COR-L47 (cell line): ENCODE measurements at places on chromosomes 11 and 22.

DNA sequence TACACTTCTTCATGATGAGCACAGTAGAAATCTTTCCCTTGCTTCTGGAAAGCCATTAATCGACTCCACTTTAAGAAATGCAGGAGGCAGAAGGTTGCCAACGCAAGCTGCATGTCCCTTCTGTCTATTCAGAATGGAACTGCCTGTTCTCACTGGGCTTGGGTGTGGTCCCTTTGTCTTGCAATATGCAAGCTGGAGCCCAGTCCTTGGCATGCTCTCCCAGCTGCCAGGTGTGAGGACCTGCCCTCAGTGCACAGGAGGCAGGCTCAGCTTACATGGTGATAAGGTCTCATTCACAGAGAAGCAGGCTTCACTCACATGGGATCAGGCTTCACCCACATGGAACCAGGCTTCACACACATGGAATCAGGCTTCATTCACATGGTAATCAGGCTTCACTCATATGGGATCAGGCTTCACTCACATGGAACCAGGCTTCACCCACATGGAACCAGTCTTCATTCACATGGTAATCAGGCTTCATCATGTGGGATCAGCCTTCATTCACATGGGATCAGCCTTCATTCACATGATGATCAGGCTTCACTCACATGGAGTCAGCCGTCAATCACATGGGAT is 59.2 kb upstream of the USP47 start:
- peak; percentile 90 for DNase-seq

DNA sequence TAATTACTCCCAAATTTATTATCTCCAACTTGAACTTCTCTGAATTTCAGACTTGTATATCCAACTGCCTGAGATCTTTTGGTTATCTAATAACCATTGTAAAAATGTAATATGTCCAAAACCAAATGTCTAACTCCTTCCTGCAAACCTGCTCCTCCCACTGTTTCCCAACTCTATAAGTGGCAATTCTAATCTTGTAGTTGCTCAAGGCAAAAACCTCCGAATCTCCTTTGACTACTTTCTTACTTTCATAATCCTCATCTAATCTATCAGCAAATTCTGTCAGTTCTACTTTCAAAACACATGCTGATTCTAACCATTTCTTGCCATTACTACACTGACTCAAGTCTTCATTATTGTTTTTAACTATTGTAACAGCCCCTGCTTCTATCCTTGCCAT is 55.7 kb downstream of the FAM168A start:
- no peak for DNase-seq

- no peak for DNase-seq
These were observed 2.2 kb downstream of the LRFN4 start for GRCh38 chr11:66858939-66859685.

GRCh38 chr11:69540118-69541000 is 58.9 kb downstream of the LINC01488 start:
- no peak for DNase-seq

- DNase-seq, result no peak
These were observed 71.1 kb upstream of the WNT7B start for GRCh38 chr22:46047841-46048595.
